ENCODE measurements at places on chromosomes 12 and 14.

DNA sequence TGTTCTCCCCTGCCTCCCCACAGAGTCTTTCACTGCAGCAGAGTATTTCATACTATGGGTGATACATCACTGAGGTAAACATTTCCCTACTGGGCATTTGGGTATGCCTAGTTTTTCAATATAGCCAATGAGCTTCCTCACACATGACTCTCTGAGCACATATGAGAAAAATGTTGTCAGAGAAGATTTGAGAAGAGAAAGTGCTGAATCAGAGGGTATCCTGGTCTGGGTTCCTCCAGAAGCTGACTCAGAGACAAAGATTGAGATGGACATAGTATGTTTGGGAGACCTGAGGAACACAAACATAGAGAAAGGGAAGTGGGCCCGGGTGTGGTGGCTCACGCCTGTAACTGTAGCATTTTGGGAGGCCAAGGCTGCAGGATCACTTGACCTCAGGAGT lies 12.6 kb downstream of the SLC8B1 start:
- no peak for DNase-seq

GRCh38 chr12:113449839-113450238 lies 21.8 kb downstream of the LHX5 start:
- DNase-seq: no peak

DNA sequence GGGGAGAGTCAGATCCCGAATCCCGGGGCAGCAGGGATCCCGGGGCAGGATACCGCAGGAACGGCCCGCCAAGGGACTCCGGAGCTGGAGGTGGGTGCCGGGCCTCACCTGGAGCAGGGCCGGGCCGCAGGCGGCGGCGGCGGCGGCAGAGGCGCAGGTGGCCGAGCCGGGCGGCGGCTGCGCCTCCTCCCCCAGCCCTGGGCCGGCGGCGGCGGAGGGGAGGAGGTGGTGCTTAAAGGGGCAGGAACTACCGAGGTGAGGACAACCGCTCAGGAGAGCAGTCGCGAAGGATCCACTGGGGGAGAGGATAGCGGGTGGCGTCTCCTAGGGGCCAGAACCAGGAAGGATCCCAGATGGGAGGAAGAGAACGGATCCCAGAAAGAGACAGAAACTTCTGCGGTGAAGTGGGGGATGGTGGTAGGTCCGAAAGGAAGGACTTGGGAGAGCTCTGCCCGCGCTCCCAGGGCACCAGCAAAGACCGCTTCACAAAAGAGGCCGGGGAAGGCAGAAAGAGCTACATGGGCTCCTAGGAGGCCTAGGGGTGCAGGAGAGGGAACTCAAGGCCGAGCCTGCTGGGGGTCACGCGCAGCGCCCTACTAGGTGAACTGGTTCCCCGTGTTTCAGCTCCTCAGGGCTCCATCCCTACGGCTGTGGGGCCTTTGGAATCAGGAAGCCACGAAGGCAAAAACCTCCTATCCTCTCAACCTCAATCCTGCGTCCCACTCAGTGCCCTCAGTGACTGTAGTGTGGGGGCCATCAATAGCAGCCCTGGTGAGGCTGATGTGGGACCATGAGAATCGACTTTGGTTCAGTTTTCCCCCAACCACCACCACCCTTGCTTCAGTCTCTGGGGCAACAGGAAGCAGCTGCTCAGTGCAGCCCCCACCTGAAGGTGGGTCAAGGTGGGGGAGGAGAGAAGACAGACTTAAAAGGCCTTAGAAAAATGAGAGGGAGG lies 5.0 kb upstream of the BAZ2A start:
- DNase-seq: no peak

GRCh38 chr12:2460051-2460670 lies 334.6 kb upstream of the FKBP4 start:
- no peak for DNase-seq

- DNase-seq: peak; percentile 28
These were observed 707 bp downstream of the CPSF6 start for GRCh38 chr12:69239922-69240630.

DNA sequence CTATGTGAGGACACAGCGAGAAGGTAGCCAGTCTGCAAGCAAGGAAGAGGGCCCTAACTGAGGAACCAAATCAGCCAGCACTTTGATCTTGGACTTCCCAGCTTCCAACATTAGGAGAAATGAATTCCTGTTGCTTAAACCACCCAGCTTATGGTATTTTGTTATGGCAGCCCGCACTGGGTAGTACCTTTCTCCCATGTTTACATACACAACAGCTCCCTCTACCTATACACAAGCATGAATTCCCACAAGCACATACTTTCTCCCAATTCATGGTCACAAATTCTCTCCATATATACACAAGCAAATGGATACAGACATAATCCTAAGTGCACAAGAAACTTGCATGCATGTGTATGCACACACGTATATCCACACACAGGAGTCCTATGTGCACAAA lies 7.4 kb downstream of the ITGB7 start:
- no peak for DNase-seq

- no peak for DNase-seq
These were observed 98.6 kb downstream of the ARF6 start for GRCh38 chr14:49991491-49991890.

GRCh38 chr14:52259434-52259833 lies 8.1 kb upstream of the PTGDR start:
- DNase-seq: no peak

GRCh38 chr12:50234347-50234746 lies 49.0 kb downstream of the LIMA1 start:
- DNase-seq: no peak

DNA sequence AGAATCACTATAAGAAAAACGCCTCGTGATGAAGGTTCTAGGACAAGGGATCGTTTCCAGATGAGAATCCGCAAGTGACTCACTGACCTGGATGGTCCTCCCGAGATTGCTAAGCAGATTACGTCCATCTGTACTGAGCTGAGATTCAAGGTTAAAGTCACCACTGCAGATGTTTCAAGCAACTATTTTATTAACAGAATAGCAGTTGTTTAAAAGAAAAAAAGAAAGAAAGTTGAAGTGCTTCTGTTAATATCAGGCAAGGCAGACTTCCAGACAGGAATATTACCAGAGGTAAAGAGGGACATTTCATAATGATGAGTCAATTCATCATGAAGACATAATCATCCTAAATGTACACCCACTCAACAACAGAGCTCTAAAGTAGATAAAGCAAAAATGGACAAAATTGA lies 17.9 kb downstream of the PXN start:
- DNase-seq: no peak

DNA sequence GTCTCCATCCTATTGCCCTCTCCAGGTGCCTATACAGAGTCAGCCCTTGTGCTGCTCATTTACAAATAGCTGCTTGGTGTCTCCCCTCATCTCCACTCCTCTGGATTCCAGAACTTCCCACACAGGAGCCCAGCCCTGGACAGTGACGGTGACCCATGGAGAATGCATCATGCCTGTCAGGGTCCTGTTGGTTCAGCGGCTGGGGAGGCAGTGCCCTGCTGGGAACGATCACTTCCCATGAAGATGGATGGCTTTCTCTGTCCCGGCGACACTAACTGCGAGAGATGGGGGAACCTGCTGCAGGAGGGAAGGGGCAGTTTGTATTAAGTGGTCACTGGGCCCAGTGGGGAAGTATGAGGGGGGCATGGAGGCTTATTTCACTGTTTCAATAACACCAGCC lies 395.0 kb upstream of the TBX3 start:
- DNase-seq: no peak

DNA sequence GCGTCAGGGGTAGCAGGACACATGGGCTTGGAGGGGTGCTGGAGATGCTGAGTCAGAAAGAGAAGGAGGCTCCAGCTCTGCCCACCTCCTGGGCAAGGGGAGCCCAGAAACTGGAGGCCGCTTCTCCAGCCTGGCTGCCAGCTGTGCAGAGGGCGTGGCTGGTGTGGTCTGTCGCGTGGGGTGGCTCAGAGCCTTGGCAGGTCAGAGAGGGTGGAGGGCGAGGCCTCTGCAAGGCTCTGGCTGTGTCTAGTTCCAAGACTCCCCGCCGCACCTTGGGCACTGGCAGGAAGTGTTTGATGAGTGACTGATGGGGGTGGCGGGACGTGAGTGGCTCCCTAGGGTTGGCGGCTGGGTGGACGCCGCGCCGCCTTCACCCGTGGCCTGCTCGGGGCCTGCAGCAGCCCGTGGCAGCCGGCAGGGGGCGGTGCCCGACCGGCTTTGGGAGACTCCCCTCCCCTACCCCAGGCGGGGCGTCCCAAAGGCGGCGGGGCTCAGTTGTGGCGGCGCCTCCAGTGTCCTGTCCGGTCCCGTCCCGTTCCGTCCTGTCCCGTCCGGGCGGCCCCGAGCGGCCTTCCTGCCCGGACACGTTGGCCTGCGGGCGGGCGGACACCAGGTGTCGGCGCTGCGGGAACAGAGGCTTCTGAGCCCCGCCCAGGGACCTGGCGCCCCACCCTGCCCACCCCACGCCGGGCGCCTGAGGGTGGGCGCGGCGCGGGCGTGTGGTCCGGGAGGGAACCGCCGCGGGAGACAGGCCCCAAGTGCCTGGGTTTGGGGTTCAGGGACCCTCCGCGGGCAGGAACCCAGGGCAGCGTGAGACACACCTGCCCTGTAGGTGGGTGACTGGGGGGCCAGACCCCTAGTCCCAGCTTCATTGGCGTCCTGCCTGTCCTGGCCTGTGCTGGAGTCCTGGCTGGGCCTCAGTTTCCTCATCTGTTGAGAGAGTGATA lies 39.7 kb downstream of the KRT80 start:
- peak; percentile 44 for DNase-seq

- DNase-seq: no peak
These were observed 66.9 kb upstream of the TBX3 start for GRCh38 chr12:114750917-114751316.

DNA sequence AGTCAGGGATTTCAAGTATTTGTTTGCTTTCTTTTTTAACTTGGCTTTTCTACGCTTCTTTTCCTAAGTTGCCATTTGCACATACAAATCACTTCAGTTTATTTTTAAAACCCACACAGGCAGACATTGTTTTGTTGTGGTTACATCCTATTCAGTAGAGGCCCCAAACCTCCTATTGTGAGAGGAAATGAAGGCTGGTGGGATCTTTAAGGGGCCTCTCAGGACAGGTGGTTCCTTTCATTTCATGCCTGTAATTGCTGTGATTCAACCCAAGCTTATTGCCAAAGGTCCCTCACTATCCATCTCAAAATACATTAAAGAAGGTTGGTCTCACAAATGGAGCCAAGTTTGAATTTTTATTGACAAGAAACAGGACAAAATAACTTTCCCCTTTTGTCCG lies 257.1 kb downstream of the ADAMTS20 start:
- DNase-seq: no peak

DNA sequence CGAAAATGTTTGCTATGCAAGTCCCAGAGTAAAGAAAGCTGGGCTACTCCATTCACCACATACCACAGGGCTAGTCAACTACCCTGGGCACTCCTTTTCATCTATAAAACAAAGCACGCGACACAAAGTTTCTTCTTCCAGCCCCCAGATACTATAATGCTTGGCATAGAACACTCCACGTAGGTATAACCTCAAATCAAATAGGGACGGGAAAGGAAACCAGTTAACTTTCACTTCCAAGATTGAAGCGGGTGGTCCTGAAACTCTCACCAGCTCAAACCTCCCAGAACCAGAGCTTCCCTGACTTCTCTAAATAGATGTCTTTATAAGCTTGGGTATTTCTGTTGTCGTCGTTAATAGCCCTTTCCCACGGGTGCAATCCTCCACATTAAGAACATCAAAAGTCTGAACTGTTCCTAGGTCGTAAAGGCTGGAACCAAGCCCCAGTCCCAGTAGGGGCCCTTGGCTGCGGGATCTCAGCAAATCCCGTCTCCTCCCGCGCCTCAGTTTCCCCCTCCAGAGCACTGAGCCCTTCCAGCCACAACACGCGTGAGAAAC lies 647 bp downstream of the LGMN start:
- no peak for DNase-seq

GRCh38 chr12:47021298-47021697 lies 58.1 kb upstream of the PCED1B start:
- DNase-seq: no peak

- no peak for DNase-seq
These were observed 3.2 kb upstream of the SPTSSA start for GRCh38 chr14:34465069-34465859.

GRCh38 chr14:95290871-95291431 lies 28.8 kb downstream of the CLMN start:
- DNase-seq: no peak

GRCh38 chr12:78457938-78458337 lies 406.6 kb upstream of the SYT1 start:
- no peak for DNase-seq

- no peak for DNase-seq
These were observed 238.6 kb downstream of the TRHDE start for GRCh38 chr12:72510772-72511171.

DNA sequence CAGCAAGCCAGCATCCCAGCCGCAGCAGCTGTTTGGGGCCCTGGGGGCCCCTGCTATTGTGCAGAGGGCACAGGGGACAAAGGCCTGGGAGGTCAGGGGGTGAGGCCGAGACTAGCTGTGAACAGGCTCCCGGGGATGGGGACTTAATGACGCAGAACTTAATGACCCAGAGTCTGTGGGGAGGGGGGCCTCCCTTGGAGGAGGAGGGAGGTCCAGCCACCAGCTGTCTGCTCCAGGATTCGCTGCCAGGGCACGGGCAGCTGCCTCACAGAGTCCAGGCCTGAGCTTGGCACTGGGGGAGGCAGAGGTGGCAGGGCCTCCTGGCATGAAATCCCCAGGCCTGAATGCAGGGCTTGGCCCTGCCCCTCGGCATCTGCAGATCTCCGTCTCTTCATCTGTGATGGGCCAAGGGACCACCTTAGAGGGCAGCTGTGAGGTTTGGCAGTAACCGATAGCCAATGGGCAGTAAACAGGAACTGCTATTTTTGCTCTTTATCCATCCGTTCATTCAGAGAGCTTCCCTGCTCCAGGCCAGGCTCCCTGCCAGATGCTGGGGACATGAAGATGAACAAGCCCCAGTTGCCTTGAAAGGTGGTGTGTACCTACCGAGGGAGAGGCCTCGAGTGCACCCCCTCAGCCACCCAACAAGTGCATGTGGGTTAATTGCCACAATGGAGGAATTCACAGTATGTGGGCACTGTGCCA lies 6.7 kb downstream of the FAM222A start:
- DNase-seq: no peak

GRCh38 chr12:66103016-66103913 lies 27.3 kb downstream of the LLPH start:
- no peak for DNase-seq

- DNase-seq: no peak
These were observed 53.5 kb downstream of the FSCB start for GRCh38 chr14:44453433-44454171.

DNA sequence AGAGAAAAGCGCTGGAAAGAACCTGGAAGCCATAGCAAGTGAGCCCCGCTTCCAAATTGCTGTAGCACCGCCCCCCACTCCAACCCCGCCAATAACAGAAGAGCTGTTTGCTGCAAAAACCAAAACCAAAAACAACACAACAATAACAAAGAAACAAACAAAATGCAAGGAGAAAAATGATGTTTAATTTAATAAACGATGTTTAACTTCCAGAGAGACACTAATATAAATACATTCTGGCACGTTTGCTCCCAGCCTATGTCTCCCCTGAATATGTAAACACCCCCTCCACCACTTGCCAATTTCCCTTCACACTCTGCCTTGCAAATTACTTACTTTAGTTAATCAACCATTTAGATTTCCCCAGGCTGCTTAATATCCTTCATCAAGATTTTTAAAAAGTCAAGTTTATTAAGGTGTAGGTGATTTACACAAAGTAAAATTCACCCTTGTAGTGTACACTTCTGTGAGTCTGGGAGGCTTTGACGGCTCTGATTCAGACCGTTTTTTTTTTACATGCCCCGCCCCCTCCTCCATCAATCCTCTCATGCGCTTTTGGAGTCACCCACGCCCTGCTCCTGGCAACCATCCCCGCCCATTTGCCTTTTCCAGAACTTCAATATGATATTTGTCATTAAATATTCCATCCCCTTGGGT lies 482 bp upstream of the IFI27L2 start:
- no peak for DNase-seq

GRCh38 chr12:18254081-18254480 lies 7.2 kb upstream of the PIK3C2G start:
- no peak for DNase-seq
